ENCODE measurements at places on chromosomes 2 and 18.

DNA sequence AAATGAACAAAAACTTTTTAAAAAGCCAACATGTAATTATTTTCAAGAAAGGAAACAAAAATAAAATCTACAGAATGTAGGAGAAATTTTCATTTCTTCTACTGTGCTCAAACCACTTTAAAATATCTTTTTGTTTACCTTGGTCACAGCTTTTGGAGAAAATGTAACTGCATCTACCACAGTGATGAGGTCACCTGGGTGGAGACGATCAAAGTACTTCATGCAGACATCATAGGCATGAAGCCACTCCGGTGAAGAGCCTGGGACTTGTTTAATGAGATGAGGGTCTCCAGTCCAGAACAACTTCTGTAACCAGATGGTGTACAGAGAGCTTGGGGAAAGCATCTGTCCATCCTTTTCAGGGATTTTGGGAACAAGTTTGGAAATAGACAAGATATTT lies 285.8 kb downstream of the NBAS start:
- DNase-seq, result no peak

GRCh38 chr2:10775021-10775780 lies 37.4 kb downstream of the PDIA6 start:
- DNase-seq, result no peak

DNA sequence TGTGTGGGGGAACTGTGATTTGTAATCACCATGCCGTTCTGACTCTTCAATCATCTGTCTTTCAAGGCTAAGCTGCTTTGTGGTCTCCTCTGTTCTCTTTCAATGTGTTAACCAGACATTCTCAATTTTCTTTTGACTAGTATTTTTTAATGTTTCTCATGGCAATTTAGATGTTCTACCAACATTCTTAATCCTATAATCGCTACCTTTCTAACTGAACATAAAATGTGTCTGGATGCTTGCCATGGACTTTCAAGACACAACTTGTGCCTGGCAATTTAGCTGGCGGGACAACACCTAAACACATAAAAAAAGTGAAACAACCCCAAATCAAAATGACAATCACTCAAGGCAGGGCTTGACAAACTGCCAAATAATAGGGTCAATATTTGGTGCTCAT lies 135.0 kb upstream of the ACKR3 start:
- DNase-seq, result no peak

- DNase-seq, result no peak
Observed at GRCh38 chr18:31657823-31658669, 26.3 kb downstream of the B4GALT6 start.

- DNase-seq, result no peak
Observed at GRCh38 chr2:155235710-155236109, 537.2 kb downstream of the KCNJ3 start.

GRCh38 chr2:64243081-64244036 lies 99.1 kb upstream of the PELI1 start:
- DNase-seq, result no peak

DNA sequence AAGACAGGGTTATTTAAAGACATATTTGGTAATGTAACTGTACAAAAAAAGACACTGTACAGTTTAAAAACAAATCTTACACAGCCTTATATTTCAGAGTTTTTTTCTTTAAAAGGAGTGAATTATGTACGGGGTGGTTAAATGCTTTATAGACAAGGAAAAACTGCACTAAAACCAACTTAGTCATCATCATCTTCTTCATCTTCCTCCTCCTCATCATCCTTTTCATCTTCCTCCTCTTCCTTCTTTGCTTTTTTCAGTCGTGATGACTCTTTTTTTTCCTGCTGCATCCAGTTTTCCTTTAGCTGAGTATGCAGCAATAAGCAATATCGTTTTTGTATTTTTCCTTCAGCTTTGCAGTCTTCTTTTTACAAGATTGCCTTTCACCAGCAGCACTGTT lies 14.6 kb upstream of the MBOAT2 start:
- DNase-seq, result no peak

DNA sequence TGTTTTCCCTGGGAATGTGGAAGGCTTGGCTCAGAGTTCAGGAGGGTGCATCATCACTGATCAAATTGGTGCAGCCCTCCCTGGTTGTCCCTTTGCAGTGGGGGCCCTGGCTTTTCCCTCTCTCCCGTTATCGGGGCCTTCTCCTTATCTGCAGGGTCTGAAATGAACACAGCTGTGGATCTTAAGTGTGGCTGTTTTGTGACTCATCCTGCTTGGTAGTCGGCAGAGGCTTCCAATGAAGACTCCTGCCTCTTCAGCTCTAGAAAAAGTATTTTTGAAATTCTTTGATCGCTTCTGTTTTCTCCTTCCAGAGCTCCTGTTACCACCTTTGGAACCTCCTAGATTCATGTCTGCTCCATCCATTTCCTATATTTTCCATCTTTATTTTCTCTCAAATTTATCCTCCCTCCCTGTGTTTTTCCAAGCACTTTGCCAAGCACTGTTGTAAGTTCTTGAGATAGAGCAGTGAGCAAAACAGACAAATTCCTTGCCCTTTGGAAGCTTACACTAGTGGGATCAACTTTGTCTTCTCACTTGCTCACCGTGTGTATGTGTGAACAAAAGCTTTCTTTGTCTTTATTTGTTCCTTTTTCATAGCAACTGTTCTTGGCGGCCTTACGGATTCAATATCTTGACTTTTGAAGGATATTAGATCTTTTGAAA lies 45.7 kb downstream of the RALB start:
- no peak for DNase-seq

All from fibroblast of skin of left biceps (primary cell).